ENCODE measurements at places on chromosomes 3 and 15.

DNA sequence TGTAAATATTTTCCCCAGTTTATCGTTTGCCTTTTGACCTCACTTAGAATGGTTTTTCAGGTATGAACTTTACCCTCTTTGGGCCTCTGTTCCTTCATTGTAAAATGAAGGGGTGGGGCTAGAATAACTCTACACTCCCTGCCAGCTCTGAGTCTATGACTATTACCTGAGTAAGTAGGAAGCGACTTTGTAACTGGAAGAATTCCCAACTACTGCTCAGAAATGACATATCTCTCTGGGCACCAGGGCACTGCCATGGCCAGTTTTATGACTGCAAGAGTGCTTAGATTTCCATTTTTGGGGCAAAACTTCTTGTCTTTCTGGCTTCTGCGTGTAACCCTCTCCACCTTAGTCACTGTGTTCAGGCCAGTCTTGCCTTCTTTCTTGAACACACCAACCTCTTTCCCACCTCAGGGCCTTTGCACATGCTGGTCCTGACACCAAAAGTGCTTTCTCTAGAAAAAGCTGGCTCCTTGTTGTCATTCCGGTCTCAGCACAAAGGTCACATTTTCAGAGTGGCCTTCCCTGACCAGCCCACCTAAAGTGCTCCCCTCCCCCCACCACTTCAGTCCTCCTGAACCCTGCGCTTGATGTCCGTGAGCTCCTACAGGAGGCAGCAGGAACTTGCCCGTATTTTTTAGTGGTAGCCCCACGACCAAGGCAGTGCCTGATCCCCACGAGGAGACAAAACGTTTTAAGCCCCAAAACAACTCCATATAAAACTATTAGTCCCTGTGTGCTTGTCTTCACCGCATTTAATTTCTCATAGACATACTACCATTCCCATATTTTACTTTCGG lies 25.6 kb downstream of the CDCP1 start:
- peak; percentile 87 for DNase-seq

GRCh38 chr3:148957586-148957985 lies 33.8 kb upstream of the GYG1 start:
- DNase-seq: no peak

- DNase-seq: no peak
Observed at GRCh38 chr3:81707996-81708395, 53.4 kb downstream of the GBE1 start.

- peak; percentile 61 for DNase-seq
Observed at GRCh38 chr3:171606151-171606751, 146.0 kb upstream of the TNIK start.

GRCh38 chr3:4222574-4223175 lies 80.5 kb upstream of the SETMAR start:
- peak; percentile 5 for DNase-seq

DNA sequence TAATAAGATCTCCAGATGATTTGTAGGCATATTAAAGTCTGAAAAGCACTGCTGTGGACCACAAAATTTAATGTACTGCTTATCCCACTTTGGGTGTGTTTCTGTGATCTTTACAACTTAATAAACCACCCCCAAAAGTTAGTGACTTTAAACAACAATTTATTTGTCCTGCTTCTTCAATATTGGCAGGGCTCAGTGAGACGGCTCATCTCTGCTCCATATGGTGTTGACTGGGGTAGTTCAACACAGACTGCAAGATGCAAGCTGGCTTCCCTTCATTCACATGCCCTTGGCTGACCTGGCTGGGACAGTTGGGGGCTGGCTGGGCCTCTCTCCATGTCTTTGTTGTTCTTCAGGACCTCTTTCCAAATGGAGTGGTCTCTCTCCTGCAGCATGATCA lies 337.8 kb downstream of the FHIT start:
- DNase-seq: no peak

- no peak for DNase-seq
Observed at GRCh38 chr3:13496879-13497278, 16.8 kb downstream of the HDAC11 start.

DNA sequence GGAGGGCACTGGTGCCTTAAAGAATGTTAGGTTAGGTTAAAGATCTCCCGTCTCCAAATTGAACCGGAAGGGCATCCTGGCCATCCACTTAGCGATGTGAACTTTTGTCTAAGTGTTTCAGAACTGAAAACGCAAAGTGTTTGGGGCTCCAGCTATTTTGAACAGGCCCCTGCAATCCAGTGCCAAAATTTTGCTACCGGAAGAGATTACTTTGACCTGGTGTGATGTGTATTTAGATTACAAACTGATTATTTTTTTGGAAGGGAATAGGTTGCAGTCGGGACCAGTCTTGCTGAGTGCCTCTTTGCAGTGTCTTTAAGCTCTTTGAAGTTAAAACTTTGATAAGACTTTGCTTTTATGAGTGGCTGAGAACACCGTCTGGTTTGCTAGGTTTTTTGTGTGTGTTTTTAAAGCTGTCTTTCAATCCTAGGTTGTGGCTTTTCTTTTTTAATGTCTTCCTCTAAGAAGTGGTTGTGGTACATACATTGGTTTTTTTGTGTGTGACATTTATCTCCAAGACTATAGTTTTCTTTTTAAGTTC lies 179.6 kb downstream of the OR4M2 start:
- no peak for DNase-seq

DNA sequence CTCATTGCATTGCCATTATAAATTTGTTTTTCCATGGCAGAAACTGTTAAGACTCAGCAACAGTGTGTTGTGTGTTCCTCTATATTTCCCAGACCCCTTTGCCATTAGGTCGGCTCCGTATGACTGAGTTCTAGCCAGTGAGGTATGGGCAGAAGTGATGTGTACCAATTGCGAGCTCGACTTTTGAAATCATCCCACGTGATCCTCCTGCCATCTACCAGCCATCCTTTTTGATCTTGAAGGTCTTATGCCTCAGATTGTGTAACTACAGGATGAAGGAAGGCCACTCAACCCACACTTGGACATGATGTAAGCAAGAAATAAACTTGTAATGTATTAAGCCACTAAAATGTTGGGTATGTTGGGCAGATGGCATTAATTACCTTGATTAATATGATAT lies 562.3 kb downstream of the PDCD6IP start:
- DNase-seq: no peak

- DNase-seq: no peak
Observed at GRCh38 chr3:141129541-141130011, 78.4 kb downstream of the SPSB4 start.

DNA sequence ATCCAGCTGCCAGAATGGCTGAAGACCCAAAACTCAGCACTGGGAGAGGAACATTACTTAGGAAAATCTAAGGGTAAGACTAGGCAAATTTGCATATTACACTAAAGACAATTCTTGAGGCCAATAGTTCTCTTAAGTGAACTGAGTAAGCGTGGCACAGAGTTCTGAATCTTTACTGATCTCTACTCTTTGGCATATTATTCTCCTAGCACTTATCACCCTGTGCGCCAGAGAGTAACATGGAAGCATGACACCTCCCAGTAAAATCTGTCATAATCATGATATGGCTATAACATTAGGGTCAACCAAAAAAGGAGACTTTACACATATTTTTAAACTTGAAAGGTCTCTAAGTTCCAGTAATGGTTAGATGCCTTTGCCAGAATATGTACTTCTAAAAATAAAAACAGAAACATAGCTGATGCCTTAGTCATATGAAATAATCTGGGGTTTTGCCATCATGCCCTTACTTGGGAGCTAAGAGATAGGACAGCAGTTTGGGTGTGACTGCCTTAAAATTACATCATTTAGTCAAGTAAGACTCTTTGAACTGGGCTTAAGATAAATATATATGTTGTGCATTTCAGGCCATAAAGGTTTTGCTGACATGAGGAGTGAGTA lies 290.5 kb downstream of the PLCL2 start:
- DNase-seq: peak; percentile 90
